ENCODE measurements at places on chromosomes 5 and 9.

- DNase-seq: peak; percentile 10
Measured at GRCh38 chr9:74953235-74953751, 581 bp upstream of the C9orf40 start.

GRCh38 chr9:95580812-95581761 lies 64.3 kb upstream of the PTCH1 start:
- no peak for DNase-seq

DNA sequence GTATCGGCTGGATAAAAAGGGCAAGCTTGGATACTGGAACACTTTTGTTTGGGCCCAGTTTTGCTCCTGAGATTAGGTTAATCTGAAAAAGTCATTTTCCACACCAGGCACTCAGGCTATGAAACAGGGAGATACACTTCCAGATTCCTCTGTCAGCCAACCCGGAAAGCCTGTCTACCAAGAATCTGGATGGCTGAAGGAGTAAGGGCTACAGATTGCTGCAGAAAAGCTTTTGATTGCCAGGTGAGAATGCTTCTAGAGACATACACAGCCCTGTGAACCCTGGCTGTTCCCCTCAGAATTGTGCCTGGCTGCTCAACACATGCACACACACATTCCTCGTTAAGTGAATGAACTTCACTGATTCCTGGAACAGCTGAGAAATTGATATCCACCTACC lies 114.4 kb downstream of the PSD2 start:
- no peak for DNase-seq

DNA sequence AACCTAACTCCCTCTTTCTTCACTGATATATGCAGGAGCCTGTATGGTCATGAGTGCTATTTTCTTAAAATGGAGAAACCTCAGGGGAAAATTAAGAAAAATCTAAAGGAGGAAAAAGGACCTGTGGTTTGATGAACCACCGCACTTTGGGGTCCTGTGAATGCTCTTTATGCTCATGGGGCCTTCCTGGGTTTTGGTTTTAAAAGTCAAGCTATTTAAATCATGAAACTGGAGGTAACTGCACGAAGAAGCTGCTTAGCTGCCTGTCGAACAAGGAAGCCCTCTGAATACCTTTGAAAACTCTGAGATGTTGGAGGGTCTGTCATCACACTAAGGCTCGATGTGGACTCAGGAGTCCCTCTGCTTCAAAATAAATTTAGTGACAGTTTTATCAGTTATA lies 564.5 kb upstream of the ADAMTS16 start:
- DNase-seq: no peak

DNA sequence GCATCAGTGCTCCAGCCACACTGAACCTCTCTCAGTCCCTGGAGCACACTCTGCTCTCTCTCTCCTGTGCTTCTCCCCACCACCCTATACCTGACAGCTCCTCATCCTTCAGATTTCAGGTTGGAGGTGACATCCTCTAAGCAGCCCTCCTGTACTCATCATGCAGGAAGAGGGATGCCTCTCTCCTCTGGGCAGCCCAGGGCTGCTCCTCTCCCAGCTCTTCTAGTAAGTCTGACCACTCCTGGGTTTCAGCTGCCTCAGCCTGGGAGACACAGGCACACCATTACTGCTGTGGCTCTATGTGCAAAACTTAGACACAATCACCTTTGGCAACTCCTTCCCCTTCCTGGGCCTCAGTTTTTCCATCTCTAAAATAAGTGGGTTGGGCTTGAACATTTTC lies 232.4 kb upstream of the BRINP1 start:
- DNase-seq: no peak

DNA sequence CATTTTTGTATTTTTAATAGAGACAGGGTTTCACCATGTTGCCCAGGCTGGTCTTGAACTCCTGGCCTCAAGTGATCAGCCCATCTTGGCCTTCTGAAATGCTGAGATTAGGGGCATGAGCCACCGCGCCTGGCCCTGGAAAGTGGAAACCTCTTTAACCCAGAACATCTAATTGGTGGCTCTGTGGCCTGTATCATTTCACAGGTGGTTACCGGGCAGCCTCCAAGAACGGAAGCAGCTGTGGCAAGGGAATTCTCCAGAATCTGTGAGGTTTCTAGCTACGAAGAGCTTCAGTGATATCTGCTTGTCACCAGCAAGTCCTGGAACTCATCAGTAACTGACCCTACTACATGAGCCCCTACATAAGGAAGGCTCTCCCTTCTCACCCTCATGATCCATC lies 194.9 kb downstream of the DCP2 start:
- no peak for DNase-seq

- DNase-seq: no peak
Measured at GRCh38 chr5:35659556-35659955, 41.9 kb downstream of the SPEF2 start.

- DNase-seq: no peak
Measured at GRCh38 chr5:11148810-11149539, 387.9 kb upstream of the DAP start.

DNA sequence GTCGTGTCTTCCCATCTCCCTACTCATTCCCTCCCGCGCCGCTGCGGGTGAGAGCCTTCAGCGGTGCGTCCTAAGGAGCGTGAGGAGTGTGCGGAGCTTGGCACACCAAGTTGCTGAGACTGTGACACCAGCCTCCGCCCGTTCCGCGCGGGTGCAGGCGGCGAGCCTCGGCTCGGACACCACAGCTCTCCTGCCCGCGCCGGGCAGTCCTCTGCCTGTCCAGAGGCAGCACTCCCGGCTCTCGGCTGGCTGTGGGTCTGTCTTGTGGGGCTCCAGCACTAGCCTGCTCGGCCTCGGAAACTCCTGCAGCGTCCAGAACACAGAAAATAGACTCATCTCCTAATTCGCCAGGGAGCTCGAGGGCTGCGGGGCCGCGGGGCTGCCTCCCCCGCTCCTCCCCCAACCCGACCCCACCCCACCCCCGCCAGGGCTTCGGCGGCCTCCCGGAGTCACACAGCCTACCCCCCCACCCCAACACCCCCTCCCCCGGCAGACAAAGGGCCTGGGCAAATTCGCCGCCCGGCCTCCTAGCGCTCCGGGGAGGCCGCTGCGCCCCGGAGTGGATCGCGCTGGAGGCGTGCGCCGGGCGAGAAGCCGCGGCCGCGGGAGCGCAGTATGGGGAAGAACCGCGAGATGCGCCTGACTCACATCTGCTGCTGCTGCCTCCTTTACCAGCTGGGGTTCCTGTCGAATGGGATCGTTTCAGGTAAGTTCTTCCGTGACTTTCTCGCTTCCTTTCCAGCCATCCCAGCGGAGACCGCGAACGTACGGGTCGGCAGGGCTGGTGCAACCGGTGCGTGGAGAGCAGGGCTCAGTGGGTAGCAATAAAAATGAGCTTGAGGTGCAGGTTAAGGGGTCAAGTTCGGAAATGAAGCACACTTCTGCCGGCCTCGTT lies at the start of gene ADAMTS19:
TSS of gene ADAMTS19 (plus strand) at position 522 of the 895 bp plus-strand sequence. CDS start at position 616, 94 bp downstream.
- peak; percentile 55 for DNase-seq

GRCh38 chr9:73118898-73119554 lies 32.6 kb upstream of the ANXA1 start:
- no peak for DNase-seq

- no peak for DNase-seq
Measured at GRCh38 chr5:151810449-151810848, 38.7 kb downstream of the G3BP1 start.

DNA sequence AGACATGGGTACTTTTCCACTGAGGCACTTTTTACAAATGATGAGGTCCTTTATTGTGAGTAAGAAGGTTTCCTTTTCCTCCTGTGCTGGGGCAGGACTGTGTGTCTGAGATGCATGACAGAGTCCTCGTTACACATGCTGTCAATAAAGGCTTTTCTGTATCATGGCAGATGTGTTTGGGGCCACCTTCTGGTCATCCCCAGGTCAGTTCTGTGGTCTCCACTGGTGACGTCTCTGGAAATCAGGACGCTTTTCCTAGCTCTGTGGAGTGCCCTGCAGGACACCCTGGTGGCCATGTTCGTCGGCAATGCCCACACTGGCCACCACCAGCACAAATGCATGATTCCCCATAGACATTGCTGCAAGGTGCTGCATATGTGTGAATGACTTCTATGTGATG lies 2.8 kb downstream of the CMBL start:
- no peak for DNase-seq

GRCh38 chr9:21684831-21685362 lies 117.5 kb upstream of the MTAP start:
- peak; percentile 64 for DNase-seq

DNA sequence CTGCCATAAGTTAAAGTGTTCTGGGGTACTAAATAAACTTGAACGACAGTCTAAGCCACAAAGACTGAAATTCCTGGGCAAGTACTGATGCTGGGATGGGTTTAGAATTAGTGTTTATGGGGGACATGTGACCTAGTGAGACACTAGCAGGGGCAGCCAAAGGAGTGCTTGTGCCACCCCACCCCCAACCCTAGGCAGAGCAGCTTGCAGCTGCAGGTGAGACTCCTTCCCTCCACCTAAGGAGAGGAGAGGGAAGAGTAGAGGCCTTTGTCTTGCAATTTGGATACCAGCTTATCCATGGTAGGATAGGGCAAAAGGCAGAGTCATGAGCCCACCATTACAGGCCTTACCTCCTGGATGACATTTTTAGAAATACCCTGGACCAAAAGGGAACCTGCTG lies 28.7 kb upstream of the PDE4D start:
- no peak for DNase-seq

DNA sequence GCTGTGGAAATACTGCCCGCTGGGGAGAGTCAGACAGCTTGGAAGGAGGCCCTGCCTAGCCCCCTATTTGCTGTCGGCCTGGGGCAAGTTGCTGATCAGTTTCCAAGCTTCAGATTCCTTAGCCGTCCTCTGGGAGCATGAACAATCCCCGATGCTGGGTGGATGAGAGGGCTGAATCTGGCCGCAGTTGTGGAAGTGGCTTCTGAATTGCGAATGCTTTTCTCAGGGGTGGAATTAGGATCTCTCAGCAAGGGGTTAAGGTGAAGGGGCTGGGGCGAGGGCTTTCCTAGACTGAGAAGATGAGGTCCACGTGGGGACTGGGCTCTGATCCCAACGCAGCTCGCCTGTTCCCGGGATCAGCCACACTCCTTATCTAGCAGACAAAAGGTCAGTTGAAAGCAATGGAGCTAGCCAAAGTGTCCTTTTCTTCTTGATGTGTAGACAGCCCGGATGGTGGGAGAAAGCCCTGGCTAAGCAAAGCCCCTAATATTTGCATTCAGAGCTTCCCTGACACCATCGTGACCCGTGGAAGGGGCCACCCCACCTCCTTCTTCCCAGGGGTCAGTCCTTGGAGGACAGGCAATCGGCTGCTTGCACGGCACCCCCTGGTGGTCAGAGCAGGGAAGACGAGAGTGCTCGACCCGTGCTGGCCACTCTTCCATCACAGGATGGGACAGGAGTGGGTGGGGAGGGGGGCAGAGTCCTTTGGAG lies 54.9 kb downstream of the COL15A1 start:
- DNase-seq: peak; percentile 77

DNA sequence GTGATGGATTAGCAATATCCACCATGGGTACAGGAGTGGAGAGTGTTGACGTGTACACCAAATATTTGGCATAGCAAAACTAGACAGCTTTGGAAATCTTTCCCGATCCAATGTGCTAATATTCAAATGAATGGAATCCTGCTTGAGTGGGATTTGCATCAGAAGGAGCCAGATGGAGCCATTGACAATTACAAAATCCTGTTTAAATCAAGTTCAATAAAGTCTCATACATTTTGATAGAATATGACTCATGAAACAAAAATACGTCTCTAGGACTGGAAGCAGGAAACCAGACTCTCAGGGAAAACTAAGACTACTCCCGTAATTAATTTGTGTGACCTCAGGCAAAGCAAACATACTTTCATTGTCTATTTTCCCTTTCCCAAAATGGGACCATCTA lies 13.0 kb downstream of the TNC start:
- DNase-seq: no peak

Measured in activated CD4-positive, alpha-beta T cell treated with anti-CD3 and anti-CD28 coated beads for 48 hours (primary cell).